T-cell (primary cell): ENCODE measurements at places on chromosomes 2 and 18. TPM values are rescaled to one million over a fixed set of nuclear protein-coding genes. Genes with fewer than 3 reads are reported as not detected.

- no peaks in the 10 kb centered on the region for H3K36me3 ChIP-seq
- H3K27me3 ChIP-seq, result no peaks in the 10 kb centered on the region
- H3K27ac ChIP-seq, result no peak overlapping the region
- no peaks in the 10 kb centered on the region for H3K4me1 ChIP-seq
Observed at GRCh38 chr18:58205443-58206160, 161.6 kb downstream of the NEDD4L start.

GRCh38 chr2:23480957-23481797 lies 96.2 kb downstream of the KLHL29 start:
- H3K4me1 ChIP-seq, result no peaks in the 10 kb centered on the region
- H3K27me3 ChIP-seq, result peaks cover 39% of the 10 kb centered on the region
- no peak for DNase-seq
- H3K4me3 ChIP-seq, result no peak overlapping the region

GRCh38 chr2:32760628-32761027 lies 132.8 kb downstream of the TTC27 start:
- no peaks in the 10 kb centered on the region for H3K27me3 ChIP-seq
- no peaks in the 10 kb centered on the region for H3K4me1 ChIP-seq
- H3K4me3 ChIP-seq, result no peak overlapping the region
- no peak for DNase-seq

GRCh38 chr2:52264488-52264887 lies 1232.6 kb upstream of the NRXN1 start:
- no peak overlapping the region for H3K27ac ChIP-seq
- no peak for DNase-seq
- no peaks in the 10 kb centered on the region for H3K27me3 ChIP-seq
- H3K4me1 ChIP-seq, result no peaks in the 10 kb centered on the region

DNA sequence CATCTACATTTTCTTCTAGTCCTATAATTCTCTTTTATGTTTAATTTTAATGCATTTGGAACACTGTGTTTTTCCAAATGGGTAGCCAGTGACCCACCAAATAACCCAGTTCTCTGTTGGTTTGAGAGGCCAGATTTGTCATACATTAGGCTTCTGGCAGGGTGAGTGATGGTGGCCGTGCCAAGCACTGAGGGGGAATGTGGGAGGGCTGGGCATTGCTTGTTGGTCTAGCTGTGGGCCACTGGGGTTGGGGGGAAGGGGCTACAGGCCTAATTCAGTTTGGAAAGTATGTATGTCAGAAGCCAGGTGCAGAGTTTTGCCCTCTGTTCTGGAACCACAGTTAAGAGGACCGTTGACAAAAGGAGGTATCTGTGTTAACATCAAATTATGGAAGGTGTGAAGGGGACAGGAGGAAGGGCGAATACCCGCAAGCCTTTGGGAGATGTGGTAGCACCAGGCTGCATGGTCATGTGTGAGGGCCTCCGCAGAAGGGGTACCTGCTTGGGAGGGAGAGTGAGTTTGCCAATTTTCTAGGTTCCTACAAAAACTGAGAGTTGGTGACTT lies 38.1 kb upstream of the SCLY start:
- no peak overlapping the region for H3K27ac ChIP-seq
- peaks cover 50% of the 10 kb centered on the region for H3K36me3 ChIP-seq
- no peak for DNase-seq
- H3K4me3 ChIP-seq, result no peak overlapping the region
- no peaks in the 10 kb centered on the region for H3K27me3 ChIP-seq

DNA sequence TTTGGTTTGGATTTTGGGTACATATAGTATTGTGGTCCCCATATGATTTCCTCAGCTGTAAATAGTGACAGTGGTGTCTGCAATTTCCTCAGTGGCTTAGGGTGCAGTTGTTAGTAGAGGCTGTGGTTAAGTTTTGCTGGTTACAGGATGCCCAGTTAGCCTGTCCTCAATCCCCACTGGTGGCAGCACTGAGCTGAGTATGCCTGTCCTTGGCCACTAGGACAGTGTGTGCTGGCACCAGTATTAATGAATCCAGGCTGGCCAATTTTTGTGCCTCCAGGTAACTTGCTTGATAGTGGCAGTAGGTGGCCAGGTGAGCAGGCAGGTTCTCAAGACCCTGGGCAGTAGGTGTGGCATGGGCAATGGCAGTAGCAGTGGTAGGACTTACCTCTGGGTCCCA lies 973.1 kb downstream of the TMEM182 start:
- no peak for DNase-seq
- H3K27ac ChIP-seq, result no peak overlapping the region
- H3K36me3 ChIP-seq, result no peaks in the 10 kb centered on the region
- H3K27me3 ChIP-seq, result no peaks in the 10 kb centered on the region

- H3K27ac ChIP-seq, result no peak overlapping the region
- H3K36me3 ChIP-seq, result no peaks in the 10 kb centered on the region
Observed at GRCh38 chr2:128457006-128457604, 138.4 kb upstream of the HS6ST1 start.

DNA sequence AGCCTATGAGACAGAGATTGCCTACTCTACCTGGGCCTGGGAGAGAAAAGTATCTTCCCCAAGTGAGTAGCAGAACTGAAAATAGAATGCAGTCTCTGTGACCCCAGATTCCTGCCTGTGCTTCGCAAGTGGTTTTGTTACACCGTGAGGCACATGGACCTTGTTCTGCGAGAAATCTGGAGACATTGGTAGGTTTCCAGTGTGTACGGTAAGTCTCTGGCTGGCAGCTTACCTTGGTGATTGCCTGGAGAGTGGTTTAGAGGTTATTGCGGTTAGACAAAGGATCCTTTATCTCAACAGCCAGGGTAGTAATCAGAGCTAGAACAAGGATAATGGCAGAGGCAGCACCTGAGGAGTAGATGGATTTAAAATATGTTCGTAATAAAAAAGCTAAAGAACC lies 606.0 kb upstream of the GCFC2 start:
- no peak overlapping the region for H3K4me3 ChIP-seq
- no peaks in the 10 kb centered on the region for H3K27me3 ChIP-seq
- no peaks in the 10 kb centered on the region for H3K4me1 ChIP-seq
- no peaks in the 10 kb centered on the region for H3K36me3 ChIP-seq

DNA sequence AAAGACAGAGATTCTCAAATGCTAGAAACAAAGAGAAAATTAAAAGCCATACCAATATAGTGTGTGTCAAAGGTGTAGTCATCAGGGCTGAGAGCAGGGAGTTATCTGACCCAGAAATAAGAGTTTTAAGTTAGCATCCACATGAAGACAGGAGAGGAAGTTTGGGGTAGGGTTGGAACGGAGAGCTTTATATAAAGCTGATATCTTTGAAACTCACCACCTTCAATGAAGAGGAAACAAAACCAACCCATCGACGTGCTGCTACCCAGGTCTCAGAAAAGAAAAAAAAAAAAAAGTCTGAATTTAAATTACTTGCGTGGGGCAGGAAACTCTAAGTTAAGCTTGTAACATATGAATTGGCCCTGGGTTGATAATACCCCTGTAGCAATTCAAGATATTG lies 42.4 kb downstream of the ARL4C start:
- no peaks in the 10 kb centered on the region for H3K36me3 ChIP-seq
- H3K27ac ChIP-seq, result peak overlapping the region; percentile 90
- H3K4me1 ChIP-seq, result peaks cover 59% of the 10 kb centered on the region
- H3K4me3 ChIP-seq, result peak overlapping the region; percentile 83
- H3K27me3 ChIP-seq, result no peaks in the 10 kb centered on the region

GRCh38 chr2:109381327-109381820 lies 232.4 kb downstream of the SEPTIN10 start:
- no peak overlapping the region for H3K27ac ChIP-seq
- peaks cover 2% of the 10 kb centered on the region for H3K36me3 ChIP-seq
- no peak for DNase-seq
- H3K4me3 ChIP-seq, result no peak overlapping the region
- H3K4me1 ChIP-seq, result no peaks in the 10 kb centered on the region

DNA sequence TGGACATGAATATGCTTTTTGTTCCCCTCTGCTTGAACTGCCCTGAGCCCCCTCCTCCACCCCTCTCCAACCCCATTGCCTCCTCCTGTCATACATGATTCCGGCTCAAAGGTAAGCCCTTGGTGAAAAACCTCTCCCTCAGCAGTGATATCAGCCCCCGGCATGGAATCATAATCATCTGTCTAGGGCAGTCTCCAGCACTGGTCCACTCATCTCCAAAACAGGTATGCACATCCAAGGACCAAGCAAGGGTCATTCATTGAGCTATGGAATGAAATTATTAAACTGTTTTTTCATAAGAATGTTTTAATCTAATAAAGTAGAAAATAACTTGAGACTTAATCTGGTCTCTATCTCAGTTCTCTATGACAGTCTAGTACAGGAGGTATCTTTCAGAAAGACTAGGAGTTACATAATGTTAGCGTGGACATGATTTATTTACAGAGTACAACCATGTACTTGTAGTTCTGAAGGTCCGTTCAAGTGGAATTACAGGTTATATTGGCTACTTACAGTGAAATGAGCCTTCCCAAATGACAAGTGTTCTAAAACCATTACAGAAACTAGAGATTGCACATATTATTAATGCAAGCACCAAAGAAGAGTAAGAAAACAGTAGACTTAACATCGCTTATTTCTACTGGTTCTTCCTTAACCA lies 75.2 kb downstream of the ACVR1 start:
- peaks cover 12% of the 10 kb centered on the region for H3K36me3 ChIP-seq
- no peak overlapping the region for H3K27ac ChIP-seq
- H3K4me1 ChIP-seq, result no peaks in the 10 kb centered on the region
- no peaks in the 10 kb centered on the region for H3K27me3 ChIP-seq

- H3K4me3 ChIP-seq, result no peak overlapping the region
- H3K27me3 ChIP-seq, result no peaks in the 10 kb centered on the region
- H3K36me3 ChIP-seq, result no peaks in the 10 kb centered on the region
Observed at GRCh38 chr2:132623096-132623839, 46.7 kb downstream of the LYPD1 start.

DNA sequence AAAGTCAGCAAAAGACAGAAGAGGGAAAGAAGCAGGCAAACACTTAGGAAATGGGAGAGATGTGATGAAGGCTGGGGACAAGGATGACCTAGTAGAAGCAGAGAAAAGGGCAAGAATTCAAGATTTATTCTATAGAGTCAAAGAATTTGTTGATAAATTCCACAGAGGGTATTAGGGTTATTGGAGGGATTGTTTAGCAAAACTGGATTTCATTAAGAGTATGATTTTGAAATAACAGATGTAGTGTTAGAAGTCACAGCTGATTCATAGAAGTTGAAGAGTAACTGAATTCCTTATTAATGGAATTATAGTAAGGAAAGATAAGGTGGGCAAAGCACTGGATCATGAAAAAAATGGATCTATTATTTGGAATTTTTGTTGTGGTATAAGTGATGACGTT lies 48.6 kb downstream of the CEP192 start:
- H3K4me3 ChIP-seq, result no peak overlapping the region
- H3K36me3 ChIP-seq, result peaks cover 6% of the 10 kb centered on the region
- no peak for DNase-seq

GRCh38 chr2:118665784-118666529 lies 181.5 kb downstream of the EN1 start:
- H3K27ac ChIP-seq, result no peak overlapping the region
- no peak overlapping the region for H3K4me3 ChIP-seq
- H3K36me3 ChIP-seq, result no peaks in the 10 kb centered on the region
- no peaks in the 10 kb centered on the region for H3K4me1 ChIP-seq

- no peak for DNase-seq
- no peak overlapping the region for H3K4me3 ChIP-seq
- H3K27me3 ChIP-seq, result peaks cover 12% of the 10 kb centered on the region
- H3K27ac ChIP-seq, result no peak overlapping the region
- H3K36me3 ChIP-seq, result no peaks in the 10 kb centered on the region
- no peaks in the 10 kb centered on the region for H3K4me1 ChIP-seq
Observed at GRCh38 chr2:72077702-72078169, 69.9 kb downstream of the CYP26B1 start.

GRCh38 chr2:157185476-157186227 lies 71.9 kb upstream of the GALNT5 start:
- no peak overlapping the region for H3K27ac ChIP-seq
- no peak overlapping the region for H3K4me3 ChIP-seq
- no peaks in the 10 kb centered on the region for H3K27me3 ChIP-seq
- DNase-seq, result no peak

- no peaks in the 10 kb centered on the region for H3K4me1 ChIP-seq
- H3K36me3 ChIP-seq, result no peaks in the 10 kb centered on the region
- peaks cover 22% of the 10 kb centered on the region for H3K27me3 ChIP-seq
- no peak for DNase-seq
Observed at GRCh38 chr2:120498121-120498520, 152.2 kb downstream of the INHBB start.

- DNase-seq, result no peak
- H3K27me3 ChIP-seq, result no peaks in the 10 kb centered on the region
- no peak overlapping the region for H3K4me3 ChIP-seq
- H3K4me1 ChIP-seq, result no peaks in the 10 kb centered on the region
- H3K27ac ChIP-seq, result no peak overlapping the region
Observed at GRCh38 chr18:39611381-39612100, 2045.9 kb upstream of the CELF4 start.

DNA sequence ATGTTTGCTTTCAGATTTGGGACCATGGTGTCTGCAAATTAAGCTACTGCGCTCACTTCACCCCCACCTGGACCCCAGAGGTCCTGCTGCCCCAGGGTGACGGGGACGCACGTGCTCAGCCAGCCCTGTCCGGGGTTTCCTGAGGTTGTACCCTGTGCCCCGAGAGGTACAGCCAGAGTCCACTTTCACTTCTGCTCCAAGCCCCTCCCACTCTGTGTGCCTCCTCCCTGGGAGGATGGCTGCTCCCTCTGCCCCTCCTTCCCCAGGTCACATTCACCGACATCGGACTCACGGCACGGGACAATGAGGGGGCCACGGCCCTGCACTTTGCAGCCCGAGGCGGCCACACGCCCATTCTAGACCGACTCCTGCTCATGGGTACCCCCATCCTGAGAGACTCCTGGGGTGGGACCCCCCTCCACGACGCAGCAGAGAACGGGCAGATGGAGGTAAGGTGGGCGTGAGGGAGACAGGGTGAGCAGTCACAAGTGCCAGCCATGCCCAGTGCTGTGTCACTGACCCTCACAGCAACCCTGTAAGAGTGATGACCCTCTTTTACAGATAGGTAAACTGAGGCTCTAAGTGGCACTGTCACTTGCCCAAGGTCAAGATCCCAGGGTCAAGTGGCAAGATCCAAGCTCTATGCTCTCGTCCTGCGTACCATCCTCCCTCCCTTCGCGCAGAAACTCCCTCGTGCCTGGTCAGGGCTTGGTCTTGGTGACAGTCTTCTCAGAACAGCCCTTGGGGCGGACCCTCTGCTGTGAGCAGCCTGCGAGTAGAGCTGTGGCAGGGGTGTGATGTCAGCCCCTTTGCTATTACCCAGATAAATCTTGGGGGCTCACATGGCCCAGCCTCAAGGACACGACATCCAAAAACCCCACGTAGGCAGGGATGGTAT lies 7.6 kb downstream of the ESPNL start:
- peaks cover 13% of the 10 kb centered on the region for H3K27me3 ChIP-seq
- no peaks in the 10 kb centered on the region for H3K36me3 ChIP-seq
- no peak overlapping the region for H3K4me3 ChIP-seq
- H3K27ac ChIP-seq, result no peak overlapping the region
- DNase-seq, result no peak

- no peak overlapping the region for H3K4me3 ChIP-seq
- H3K4me1 ChIP-seq, result no peaks in the 10 kb centered on the region
- no peaks in the 10 kb centered on the region for H3K36me3 ChIP-seq
- H3K27ac ChIP-seq, result no peak overlapping the region
Observed at GRCh38 chr2:139424101-139424500, 643.9 kb upstream of the NXPH2 start.

Gene TMEM198
- 0.79 TPM for total RNA-seq

Gene RNU2-63P
- total RNA-seq, result not detected

Gene FKBP1B
- total RNA-seq, result 1.2 TPM

Gene IL1F10
- not detected for total RNA-seq

Gene IL18R1
- total RNA-seq, result 10.1 TPM

Gene FBXO48
- 4.5 TPM for total RNA-seq
